ENCODE measurements at places on chromosomes 2 and 18. TPM values are rescaled to one million over a fixed set of nuclear protein-coding genes. Genes with fewer than 3 reads are reported as not detected.

GRCh38 chr18:23317975-23318675 is 135.0 kb upstream of the RIOK3 start:
- no peaks in the 10 kb centered on the region for H3K36me3 ChIP-seq
- DNase-seq: no peak
- no peak overlapping the region for H3K4me3 ChIP-seq
- H3K4me1 ChIP-seq: no peaks in the 10 kb centered on the region
- H3K27ac ChIP-seq: no peak overlapping the region

- H3K4me1 ChIP-seq: no peaks in the 10 kb centered on the region
- peaks cover 16% of the 10 kb centered on the region for H3K27me3 ChIP-seq
- H3K27ac ChIP-seq: no peak overlapping the region
- no peaks in the 10 kb centered on the region for H3K36me3 ChIP-seq
Observed at GRCh38 chr18:57422313-57422872, 12.8 kb upstream of the ONECUT2 start.

DNA sequence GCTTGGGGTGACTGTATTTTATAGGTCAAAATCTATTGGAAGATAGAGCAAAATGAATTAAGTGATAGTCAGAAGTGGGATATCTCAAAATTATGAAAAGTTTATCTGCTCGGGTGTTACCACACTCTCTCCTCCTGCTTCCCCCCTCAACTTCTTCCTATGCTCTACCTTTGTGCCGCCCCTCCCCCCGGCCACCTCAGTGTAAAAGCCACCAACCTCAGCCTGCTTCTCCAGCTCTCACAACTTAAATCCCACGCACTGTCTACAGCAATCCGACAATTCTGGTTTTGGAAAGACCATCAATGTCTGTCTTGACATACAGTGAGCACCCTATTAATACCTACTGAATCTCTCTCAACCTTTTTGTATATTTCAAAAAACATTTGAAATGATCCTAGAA is 164.6 kb downstream of the DCC start:
- H3K27me3 ChIP-seq: no peaks in the 10 kb centered on the region
- no peak for DNase-seq
- no peak overlapping the region for H3K27ac ChIP-seq
- no peaks in the 10 kb centered on the region for H3K36me3 ChIP-seq
- H3K4me1 ChIP-seq: no peaks in the 10 kb centered on the region

DNA sequence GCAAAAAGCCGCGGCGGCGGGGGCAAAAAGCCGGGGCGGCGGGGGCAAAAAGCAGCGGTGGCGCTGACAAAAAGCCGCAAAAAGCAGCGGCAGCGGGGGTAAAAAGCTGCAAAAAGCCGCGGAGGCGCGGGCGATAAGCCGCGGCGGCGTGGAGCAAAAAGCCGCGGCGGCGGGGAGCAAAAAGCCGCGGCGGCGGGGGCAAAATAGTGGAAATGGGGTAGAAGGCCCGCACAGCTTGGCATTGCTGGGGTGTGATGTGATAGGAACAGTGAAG is 450.1 kb downstream of the ANKRD30B start:
- H3K27ac ChIP-seq: no peak overlapping the region
- H3K27me3 ChIP-seq: no peaks in the 10 kb centered on the region
- no peak overlapping the region for H3K4me3 ChIP-seq
- H3K4me1 ChIP-seq: no peaks in the 10 kb centered on the region

DNA sequence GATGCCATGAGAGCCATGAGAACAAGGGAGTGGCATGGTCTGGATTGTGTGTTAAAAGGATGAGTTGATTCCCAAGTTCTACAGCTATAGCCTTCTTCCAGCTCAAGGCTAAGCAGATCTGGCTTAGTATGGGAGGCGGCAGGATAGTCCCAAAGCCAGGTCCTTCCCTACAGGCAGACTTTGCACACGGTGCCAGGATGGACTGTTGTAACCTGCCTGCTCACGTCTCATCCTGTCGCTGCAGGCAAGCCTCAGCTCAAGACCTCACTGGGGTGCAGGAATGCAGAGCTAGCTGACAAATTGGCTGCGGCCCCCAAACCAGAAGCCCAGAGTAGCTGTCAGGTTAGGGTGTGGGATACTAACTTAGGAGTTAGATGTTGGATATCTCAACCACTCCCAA is 28.8 kb upstream of the IGFBP5 start:
- H3K27ac ChIP-seq: no peak overlapping the region
- no peak overlapping the region for H3K4me3 ChIP-seq
- no peaks in the 10 kb centered on the region for H3K27me3 ChIP-seq

The ACMSD gene
- total RNA-seq: not detected

The ELP2 gene
- 156 TPM for total RNA-seq

The ANKRD30BL gene
- not detected for total RNA-seq

GRCh38 chr2:156321243-156321904 is 11.1 kb downstream of the NR4A2 start:
- peaks cover 55% of the 10 kb centered on the region for H3K27me3 ChIP-seq
- peaks cover 2% of the 10 kb centered on the region for H3K4me1 ChIP-seq
- no peak overlapping the region for H3K27ac ChIP-seq
- H3K36me3 ChIP-seq: no peaks in the 10 kb centered on the region
- DNase-seq: no peak

DNA sequence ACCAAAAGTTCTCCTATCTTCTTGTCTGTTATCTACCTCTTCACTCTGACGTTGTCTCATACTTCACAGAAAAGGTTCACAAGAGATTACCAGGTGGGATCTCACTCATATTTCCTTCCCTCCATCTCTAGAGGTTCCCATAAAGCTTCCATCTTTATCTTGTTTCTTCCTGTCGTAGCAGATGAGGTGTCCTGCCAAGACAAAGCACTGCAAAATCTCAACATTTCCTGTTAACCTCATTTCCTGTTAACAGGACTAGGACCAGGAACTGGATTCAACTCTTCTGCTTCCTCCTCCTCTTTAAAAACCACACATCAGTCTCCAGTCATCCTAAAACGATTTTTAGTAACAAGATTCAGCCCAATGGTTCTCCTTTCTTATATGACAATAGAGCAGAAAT is 512.8 kb upstream of the NRP2 start:
- no peak overlapping the region for H3K27ac ChIP-seq
- no peak overlapping the region for H3K4me3 ChIP-seq
- H3K36me3 ChIP-seq: no peaks in the 10 kb centered on the region
- no peaks in the 10 kb centered on the region for H3K27me3 ChIP-seq
- DNase-seq: no peak
- peaks cover 2% of the 10 kb centered on the region for H3K4me1 ChIP-seq

The ADD2 gene
- total RNA-seq: 170 TPM

GRCh38 chr2:65436169-65436823 is 3.9 kb upstream of the SPRED2 start:
- peak; percentile 76 for DNase-seq
- H3K27me3 ChIP-seq: peaks cover 28% of the 10 kb centered on the region
- peaks cover 21% of the 10 kb centered on the region for H3K4me1 ChIP-seq
- H3K27ac ChIP-seq: no peak overlapping the region
- no peaks in the 10 kb centered on the region for H3K36me3 ChIP-seq
- H3K4me3 ChIP-seq: peak overlapping the region; percentile 75

The FRZB gene
- 4.7 TPM for total RNA-seq

GRCh38 chr2:117492209-117492851 is 322.2 kb upstream of the DDX18 start:
- no peak overlapping the region for H3K4me3 ChIP-seq
- H3K36me3 ChIP-seq: no peaks in the 10 kb centered on the region
- no peaks in the 10 kb centered on the region for H3K27me3 ChIP-seq
- no peak for DNase-seq

GRCh38 chr18:52070291-52070756 is 269.7 kb upstream of the DCC start:
- no peak for DNase-seq
- no peak overlapping the region for H3K4me3 ChIP-seq
- no peak overlapping the region for H3K27ac ChIP-seq
- no peaks in the 10 kb centered on the region for H3K27me3 ChIP-seq
- H3K36me3 ChIP-seq: no peaks in the 10 kb centered on the region

GRCh38 chr2:111938392-111938791 is 40.0 kb downstream of the MERTK start:
- no peaks in the 10 kb centered on the region for H3K27me3 ChIP-seq
- no peak for DNase-seq
- no peak overlapping the region for H3K4me3 ChIP-seq
- H3K36me3 ChIP-seq: no peaks in the 10 kb centered on the region
- no peaks in the 10 kb centered on the region for H3K4me1 ChIP-seq

- no peaks in the 10 kb centered on the region for H3K27me3 ChIP-seq
- H3K36me3 ChIP-seq: no peaks in the 10 kb centered on the region
- H3K27ac ChIP-seq: no peak overlapping the region
- no peak overlapping the region for H3K4me3 ChIP-seq
Observed at GRCh38 chr2:174112073-174112472, 136.3 kb downstream of the OLA1 start.

GRCh38 chr2:122390406-122390805 is 635.0 kb downstream of the TSN start:
- H3K27ac ChIP-seq: no peak overlapping the region
- no peaks in the 10 kb centered on the region for H3K36me3 ChIP-seq
- no peaks in the 10 kb centered on the region for H3K4me1 ChIP-seq
- no peak overlapping the region for H3K4me3 ChIP-seq
- H3K27me3 ChIP-seq: no peaks in the 10 kb centered on the region
- DNase-seq: no peak

- H3K4me1 ChIP-seq: peaks cover 21% of the 10 kb centered on the region
- H3K4me3 ChIP-seq: peak overlapping the region; percentile 78
- no peak overlapping the region for H3K27ac ChIP-seq
Observed at GRCh38 chr2:104852090-104852666, 1.7 kb upstream of the POU3F3 start.

- no peaks in the 10 kb centered on the region for H3K27me3 ChIP-seq
- peaks cover 4% of the 10 kb centered on the region for H3K4me1 ChIP-seq
- no peaks in the 10 kb centered on the region for H3K36me3 ChIP-seq
Observed at GRCh38 chr18:3875376-3875775, 425.4 kb downstream of the TGIF1 start.

DNA sequence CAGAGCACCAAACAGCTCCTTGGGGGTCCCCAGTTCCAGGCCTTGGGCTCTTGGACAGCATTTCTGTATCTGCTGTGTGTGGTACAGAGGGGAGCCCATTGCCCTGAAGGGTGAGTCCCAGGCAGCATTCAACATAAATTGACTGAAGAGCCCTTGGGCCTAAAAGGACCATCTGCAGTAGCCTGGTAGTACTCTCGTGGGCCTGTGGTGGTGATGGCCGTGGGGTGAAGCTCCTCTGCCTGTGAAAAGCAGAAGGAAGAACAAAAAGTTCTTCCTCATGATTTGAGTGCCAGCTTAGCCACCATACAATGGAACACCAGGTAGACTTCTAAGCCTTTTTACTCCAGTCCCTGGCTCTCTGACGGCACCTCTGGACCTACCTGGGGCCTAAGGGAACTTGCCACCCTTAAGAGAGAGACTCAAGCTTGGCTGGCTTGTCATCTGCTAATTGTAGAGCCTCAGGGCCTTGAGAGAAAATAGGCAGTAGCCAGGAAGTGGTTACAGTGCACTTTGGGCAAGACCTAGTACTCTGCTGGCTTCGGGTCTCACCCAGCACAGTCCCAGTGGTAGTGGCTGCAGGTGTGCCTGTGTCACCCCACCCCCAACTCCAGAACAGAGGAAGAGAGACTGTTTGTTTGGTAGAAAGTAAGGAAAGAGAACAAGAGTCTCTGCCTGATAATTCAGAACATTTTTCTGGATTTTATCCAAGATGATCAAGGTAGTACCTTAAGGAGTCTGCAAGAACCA is 84.6 kb upstream of the CERS6 start:
- no peaks in the 10 kb centered on the region for H3K36me3 ChIP-seq

GRCh38 chr2:146964494-146964893 is 880.3 kb upstream of the ACVR2A start:
- H3K27ac ChIP-seq: no peak overlapping the region
- DNase-seq: no peak
- no peaks in the 10 kb centered on the region for H3K36me3 ChIP-seq

DNA sequence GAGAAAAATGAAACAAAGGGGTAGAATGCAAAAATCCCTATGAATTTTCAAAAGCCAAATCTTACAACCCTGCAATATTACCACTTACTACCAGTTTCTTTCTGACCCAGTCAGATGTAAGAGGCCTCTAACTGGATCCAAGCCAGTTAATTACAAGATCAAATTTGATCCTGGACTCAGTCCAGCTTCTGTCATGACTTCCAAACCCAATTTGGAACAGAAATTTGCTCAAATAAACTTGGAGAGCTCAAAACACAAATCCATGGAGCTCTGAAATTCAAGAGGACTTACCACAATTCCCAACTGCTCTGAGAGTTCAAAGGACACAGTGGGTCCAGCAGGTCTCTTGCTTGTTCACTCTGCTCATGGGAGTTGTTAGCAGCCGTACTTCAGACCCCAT is 1271.7 kb upstream of the SLC39A10 start:
- H3K27ac ChIP-seq: no peak overlapping the region
- H3K4me3 ChIP-seq: no peak overlapping the region
- DNase-seq: no peak
- H3K36me3 ChIP-seq: no peaks in the 10 kb centered on the region
- no peaks in the 10 kb centered on the region for H3K4me1 ChIP-seq

- H3K36me3 ChIP-seq: no peaks in the 10 kb centered on the region
- no peaks in the 10 kb centered on the region for H3K27me3 ChIP-seq
- peak; percentile 62 for DNase-seq
- no peak overlapping the region for H3K4me3 ChIP-seq
- H3K4me1 ChIP-seq: peaks cover 2% of the 10 kb centered on the region
- H3K27ac ChIP-seq: no peak overlapping the region
Observed at GRCh38 chr2:10412380-10412779, 35.7 kb downstream of the ODC1 start.

- DNase-seq: no peak
- no peaks in the 10 kb centered on the region for H3K27me3 ChIP-seq
- H3K27ac ChIP-seq: peak overlapping the region; percentile 99
- H3K36me3 ChIP-seq: peaks cover 10% of the 10 kb centered on the region
- no peaks in the 10 kb centered on the region for H3K4me1 ChIP-seq
Observed at GRCh38 chr2:131092458-131093005, 728 bp downstream of the FAM168B start.

The CCDC142 gene
- 12.1 TPM for total RNA-seq

GRCh38 chr2:207449642-207450165 is 80.1 kb upstream of the CREB1 start:
- DNase-seq: no peak
- H3K36me3 ChIP-seq: no peaks in the 10 kb centered on the region
- no peaks in the 10 kb centered on the region for H3K27me3 ChIP-seq
- H3K27ac ChIP-seq: no peak overlapping the region

DNA sequence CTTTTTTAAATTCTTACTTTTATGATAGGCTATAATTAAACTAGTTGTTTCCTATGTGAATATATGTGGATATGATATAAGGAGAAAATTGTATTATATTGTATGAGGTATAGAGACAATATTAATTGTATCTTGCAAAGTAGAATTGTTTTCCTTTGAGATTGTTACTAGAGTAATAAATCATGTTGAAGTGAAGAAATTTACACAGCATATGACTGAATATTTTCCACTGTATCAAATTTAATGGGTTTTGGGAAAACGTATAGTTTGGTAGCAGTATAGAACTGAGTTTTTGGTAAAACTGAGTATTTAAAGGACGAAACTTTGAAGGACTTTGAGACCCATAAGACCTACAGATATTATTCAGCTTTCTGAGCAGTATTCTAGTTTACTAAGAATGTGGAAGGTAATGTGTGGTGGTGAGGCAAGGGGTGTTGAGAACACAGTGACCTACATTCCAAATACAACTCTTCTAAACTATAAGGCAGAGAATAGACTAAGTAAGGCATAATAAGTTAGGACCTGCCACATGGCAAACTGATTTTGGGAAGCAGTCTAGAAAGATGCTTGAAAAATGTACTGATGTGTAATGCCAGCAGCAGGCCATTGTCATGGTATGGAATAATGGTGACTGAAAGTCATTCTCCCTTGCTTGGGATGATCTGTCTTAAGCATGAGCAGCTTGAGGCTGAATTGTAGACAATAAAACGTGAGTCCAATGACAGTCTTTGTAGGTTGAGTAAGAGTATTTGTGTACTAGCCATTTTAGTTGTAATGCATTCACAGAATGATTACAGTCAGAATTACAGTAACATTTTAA is 29.6 kb downstream of the PKP4 start:
- H3K27ac ChIP-seq: no peak overlapping the region
- no peak for DNase-seq
- H3K36me3 ChIP-seq: no peaks in the 10 kb centered on the region
